ENCODE measurements at places on chromosomes 11 and 22.

GRCh38 chr11:31826536-31827438 is 15.7 kb upstream of the PAX6 start:
- DNase-seq, result no peak

DNA sequence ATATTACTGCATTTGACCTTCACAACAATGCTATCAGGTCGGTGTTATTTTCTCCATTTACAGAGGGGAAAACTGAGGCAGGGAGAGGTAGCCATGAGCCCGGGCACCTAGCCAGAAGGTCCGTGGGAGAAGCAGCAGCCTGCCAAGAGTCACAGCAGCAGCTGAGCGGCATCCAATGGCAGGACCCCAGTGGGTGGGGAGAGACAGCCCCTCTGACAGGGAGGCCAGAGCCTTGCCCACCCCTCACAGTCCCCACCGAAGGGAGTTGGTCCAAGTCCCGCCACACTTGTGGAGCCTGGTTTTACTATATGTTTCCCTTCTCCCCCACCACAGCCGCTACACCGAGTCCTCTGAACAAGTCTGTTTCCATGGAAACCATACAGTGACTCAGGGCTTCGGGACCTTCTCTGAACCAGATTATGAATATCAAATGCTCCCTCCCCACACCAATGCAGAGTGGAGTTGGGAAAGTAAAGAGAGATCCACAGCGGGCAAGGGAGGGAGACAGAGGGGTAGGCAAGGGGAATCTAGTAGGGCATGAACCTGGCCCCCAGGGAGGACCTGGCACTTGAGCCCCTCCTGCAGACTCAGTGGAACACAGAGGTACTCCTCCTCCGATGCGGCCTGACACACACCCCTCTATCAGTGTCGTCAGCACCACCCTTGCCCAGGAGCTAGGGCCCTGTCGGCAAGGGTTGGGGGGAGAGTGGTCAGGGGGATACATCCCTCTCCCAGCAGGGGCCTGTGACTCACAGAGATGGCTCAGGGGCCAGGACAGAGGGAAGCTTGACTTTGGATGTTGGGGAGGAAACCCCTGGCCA is 2.5 kb downstream of the CHST1 start:
- peak; percentile 37 for DNase-seq

DNA sequence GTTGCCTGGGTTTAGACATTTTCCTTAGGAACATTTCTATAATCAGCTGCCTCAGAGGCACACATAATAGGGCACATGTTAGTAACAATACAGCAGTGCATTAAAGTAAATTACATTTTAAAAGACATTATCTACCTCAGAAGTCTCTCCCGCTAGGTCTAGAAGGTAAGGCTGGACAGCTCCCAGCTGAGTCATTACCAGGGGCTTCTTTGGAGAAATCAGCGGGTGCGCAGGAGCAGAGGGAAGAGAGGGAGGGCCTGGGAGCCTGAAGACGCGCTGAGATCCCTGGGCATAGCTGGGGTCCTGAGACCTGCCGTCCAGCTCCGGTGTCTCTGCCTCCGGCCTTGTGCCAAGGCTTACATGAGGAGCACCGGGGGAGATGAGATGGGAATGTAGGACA is 67.7 kb downstream of the TMPRSS5 start:
- no peak for DNase-seq

DNA sequence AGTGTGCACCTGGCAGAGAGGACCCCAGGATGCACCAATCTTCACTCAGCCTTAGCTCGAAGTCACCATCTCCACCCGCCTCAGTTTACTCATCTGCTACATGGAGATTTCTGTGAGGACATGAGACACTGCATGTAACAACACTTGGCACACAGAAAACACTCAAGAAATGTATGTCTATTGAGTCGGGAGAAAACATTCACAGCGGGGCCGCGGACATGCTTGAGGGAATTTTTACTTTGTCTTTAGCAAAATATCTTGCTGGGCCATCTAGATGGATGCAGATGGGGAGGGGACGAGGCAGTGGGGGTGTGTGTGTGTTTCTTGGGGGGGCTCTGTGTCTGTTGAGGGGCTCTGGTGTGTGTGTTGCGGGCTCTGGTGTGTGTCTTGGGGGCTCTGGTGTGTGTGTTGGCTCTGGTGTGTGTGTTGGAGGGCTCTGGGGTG is 28.4 kb upstream of the RFPL3 start:
- no peak for DNase-seq

DNA sequence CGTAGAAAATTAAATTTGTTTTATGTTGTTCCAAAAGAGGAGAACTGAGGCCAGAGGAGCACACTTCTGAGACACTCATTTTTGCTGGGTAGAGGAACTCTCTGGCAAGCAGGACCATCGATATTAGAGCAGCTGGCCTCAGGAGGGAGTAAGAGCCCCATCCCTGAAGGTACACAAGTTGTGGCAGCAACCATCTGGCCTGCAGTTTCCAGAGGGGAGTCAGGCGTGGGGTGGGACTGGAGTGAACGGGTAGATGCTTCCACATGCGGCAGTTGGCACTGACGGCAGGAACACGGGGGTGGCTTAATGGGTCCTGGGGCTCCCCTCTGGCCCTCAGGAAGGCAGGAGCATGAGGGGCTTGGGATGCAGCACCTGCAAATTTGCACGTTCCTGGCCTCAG is 13.2 kb upstream of the SSTR3 start:
- DNase-seq, result no peak

DNA sequence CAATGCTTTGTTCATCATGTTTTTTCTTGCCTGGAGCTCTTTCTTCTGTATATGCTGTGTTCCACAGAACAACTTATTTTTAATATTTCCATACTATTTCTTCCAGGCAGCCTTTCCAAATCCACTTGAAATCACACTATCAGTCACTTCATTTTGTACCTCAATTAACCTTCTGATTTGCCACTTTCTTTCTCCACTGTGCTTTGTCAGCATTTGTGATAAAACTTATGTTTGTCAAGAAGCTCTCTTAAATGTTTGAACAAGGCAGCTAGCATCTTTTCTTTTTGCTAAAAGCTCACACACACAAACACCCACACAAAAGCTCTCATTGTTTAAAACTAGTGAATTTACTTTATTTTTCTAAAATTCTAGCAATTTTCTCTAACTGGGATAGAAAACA is 2014.7 kb upstream of the RAG2 start:
- no peak for DNase-seq

DNA sequence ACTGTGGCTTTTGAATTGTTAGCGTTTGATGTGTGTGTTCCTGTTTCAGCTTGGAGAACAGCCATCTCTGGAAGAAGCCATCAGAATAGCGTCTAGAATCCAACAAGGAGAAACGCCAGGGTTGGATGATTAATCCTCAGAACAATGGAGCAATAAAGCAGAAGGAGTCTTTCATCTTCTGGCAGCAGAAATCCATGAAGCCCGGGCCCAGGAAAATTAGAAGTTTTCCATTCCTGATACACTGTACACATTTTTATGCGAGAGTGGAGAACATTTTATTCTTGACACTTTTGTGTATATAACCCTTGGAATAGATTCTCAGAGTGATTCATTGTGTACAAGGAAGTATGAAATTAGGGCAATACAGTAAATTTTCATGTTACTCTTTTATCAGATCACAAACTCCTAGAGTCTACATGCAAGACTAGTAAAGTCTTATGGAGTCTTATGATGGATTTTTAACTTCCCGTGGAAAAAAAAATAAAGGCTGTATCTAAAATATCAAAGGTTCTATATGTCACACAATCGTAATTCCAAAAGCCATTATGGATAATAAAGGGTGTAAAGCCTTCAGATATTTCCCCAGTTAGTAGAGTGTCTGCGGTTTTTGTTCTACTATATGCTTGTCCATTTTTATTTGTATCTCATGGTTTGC is 45.9 kb upstream of the WEE1 start:
- no peak for DNase-seq

- DNase-seq, result no peak
Measured at GRCh38 chr11:10488121-10488933, 33.3 kb downstream of the AMPD3 start.

GRCh38 chr11:65430406-65431217 is 8.0 kb downstream of the NEAT1 start:
- DNase-seq, result no peak

DNA sequence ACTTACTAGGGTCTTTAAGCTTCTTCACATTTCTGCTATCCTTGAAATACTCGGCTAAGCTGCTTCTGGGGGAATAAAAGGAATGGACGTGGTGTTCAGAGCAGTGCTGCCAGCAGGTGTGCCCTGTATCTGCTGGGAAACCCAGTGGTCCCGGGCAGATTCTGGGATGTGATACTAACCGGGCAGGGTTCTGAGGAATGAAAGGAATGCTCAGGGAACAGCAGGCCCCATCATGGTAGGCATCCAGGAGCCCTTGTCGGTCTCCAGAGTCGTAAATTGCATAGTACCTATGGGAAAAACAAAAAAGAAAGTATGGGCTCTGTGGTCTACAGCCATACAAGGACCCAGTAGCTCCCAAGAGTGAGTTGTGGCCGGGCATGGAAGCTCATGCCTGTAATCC is 4.5 kb upstream of the TMEM223 start:
- no peak for DNase-seq

GRCh38 chr11:123942413-123942812 is 1.2 kb downstream of the OR6T1 start:
- no peak for DNase-seq

Data from left renal pelvis (tissue), 4 donors.